Left colon (tissue), 2 donors: ENCODE measurements at places on chromosomes 7 and 10. TPM values are rescaled to one million over a fixed set of nuclear protein-coding genes. Genes with fewer than 3 reads are reported as not detected.

DNA sequence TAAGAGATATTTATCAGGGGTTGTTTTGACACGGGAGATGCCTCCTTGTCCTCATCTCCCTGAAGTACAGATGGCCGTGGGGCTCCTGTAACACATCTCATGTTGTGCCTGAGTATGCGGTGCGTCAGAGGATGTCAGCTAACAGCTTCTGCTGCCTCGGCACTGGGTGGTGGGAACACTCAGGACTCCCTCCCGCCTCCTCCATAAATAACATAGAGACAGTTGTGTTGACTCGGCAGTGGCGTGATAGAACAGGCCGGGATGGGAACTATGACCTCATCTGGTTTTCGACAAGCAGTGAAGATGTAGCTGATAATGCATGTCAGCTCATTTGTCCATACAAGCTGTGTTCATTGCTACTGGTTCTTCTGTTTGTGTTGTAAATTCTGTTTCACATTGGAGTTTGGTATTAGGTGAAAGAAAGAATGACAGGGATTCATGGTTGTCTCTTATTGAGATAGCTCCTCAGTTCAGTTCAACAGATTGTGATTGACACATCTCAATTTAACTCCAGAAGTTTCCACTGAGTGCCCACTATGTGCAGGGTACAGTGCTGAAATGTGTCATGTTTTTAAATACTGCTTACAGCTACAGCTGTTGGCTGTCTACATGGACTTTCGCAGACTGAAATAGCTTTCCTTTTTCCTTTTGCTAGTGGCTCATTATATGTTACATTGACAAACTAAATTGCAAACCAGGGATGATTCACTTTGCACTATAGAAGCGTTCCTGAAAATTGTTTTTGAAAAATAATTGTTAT, 87.4 kb downstream of the CHN2 start:
- DNase-seq, result peak; percentile 35

NRP1 gene
- total RNA-seq, result 26.5 TPM

- no peak for DNase-seq
Observed at GRCh38 chr10:128764190-128764589, 638.0 kb upstream of the MKI67 start.

GRCh38 chr7:77667459-77668086, 28.7 kb upstream of the RSBN1L start:
- DNase-seq, result no peak

DNA sequence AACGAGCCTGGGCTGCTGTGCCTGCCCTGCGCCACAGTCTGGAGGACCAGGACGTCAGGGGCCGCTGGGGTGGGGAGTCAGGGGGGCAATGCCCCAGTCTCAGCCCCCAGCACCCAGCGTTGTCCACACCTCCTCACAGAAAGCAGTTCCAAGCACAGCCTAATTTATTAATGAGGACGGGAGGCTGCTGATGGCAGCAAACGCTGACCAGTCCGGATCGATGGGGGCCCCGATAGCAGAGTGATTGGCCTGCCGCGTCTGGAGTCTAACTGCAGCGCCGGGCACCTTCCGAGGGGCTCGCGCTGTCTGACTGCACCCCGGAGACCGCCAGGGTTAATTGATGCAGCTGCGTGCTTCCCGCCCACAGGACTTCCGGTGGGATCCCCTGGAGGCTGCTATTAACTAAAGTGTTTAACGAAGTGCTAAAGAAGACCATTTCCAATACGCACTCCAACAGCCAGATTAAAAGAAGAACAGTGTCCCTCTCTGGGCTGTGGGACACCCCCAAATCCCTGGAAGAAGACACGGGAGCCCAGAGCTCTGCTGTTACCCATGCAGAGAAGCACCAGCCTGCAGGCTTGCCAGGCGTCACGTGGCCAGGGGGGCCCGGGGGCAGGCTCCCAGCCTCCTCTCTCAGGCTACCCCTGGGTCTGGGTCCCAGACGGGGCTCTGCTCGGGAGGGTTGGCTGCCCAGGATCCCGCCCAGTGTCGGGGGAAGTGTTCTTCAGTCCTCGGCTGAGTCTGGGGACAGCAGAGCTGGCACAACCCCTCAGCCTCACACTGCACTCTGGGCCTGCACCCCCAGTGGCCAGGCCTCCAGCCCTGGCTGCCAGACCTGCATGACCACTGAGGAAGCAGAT, 63.8 kb downstream of the MICALL2 start:
- DNase-seq, result no peak

RBM48 gene
- total RNA-seq, result 9.4 TPM

IGFBP3 gene
- total RNA-seq, result 38.0 TPM

CCDC71L gene
- total RNA-seq, result 27.1 TPM

- no peak for DNase-seq
Observed at GRCh38 chr10:11876324-11876723, 53.2 kb downstream of the PROSER2 start.

DNA sequence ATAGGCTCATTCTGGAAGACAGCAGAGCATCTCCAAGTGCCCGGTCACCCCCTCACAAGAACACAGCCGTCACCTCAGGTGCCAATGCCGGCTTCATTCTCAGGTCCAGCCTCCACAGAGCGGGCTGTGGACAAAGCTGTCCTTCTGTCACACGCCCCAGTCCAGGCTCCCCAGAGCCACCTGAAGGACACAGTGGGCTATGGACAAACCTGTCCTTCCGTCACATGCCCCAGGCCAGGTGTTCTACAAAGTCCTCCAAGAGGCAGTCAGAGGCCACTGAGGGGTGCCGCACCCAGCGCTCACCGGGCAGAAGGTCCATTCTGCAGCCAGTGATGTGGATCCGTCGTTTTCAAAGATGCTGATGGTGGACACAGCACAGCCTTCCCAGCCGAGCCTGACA, 173.2 kb upstream of the PPP2R2D start:
- DNase-seq, result no peak

EMX2 gene
- total RNA-seq, result not detected

BTBD16 gene
- total RNA-seq, result 0.15 TPM

GIMAP4 gene
- total RNA-seq, result 8.4 TPM

DNA sequence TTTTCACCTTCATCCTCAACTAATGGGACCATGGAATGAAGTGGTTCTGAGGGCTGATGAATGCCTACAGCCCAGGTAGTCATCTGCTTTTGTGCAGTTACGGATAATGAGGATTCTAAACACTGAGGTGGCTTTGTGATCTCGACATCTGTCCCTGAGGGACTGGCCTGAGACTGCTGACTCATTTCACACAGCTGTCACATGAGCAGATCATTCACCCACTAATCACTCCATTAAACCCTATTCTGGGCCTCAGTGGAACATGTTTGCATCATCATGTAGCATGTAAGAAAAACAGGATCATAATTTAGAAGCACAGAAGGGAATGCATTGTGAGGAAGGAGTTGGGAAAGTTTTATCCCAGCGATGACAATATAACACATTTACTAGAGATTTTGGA, 79.4 kb upstream of the FEZF1 start:
- no peak for DNase-seq

DNA sequence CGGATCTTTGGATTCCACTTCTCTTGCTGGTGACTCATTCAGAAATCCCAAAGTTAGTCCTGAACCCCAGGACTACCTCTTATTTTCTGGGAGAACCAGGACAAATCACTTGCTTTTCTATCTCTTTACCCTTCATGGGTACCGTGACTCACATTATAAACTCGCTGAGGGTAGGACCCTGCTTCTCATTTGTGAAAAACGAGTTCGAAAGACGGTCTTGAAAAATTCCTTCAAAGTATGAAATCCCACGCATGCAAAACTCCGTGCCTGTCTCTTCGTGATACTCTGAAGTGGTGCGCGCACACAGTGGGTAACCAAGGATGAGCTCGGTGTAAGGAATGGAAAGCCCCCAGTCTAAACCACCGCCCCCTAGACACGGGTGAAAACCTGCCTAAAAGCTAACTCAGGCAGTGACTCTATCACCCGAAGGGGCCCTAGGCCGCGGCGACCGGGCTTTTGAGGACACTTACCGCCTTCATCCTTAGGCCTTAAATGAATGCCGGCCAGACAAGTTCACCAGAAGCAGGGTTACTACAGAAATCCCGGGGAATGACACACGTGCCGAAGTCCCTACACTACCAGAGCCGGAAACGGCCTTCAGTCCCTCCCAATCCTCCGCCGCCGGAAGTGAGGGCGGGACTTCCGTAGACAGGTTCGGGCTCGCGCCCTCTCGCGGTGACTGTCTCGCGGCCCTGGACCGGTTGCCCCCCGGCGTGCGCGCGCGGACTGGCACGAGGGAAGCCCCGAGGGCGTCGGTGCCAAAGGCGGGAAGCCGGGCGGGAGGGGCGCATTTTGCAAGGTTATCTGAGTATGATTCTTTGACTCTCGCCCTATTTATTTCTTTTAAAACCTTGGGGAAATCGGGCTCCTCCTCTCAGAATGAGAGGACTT, at the start of gene NOC3L:
Gene NOC3L, minus strand, starts transcription at position 580 of the 891 bp plus-strand sequence. Its CDS starts 101 bp downstream, at position 479.
- DNase-seq, result peak; percentile 97

DNA sequence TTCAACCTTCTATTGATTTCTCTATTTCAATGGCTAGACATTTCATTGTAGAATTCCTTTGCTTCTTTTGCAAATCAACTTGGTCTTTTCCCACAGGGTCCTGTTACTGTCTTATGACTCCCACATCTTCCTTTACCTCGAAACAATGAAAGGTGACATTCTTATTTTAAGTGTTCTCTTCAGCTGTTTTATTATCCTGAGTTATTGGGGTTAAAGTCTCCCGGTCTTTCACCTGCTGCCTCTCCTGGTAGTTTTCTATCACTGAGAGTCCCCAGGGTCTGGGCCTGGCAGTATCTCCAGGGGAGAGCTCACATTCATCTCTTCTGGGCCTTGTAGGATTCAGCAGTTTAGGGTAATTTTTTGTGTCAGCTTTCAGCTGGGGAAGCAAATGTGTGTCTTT, 95.8 kb downstream of the HECW1 start:
- no peak for DNase-seq

DNA sequence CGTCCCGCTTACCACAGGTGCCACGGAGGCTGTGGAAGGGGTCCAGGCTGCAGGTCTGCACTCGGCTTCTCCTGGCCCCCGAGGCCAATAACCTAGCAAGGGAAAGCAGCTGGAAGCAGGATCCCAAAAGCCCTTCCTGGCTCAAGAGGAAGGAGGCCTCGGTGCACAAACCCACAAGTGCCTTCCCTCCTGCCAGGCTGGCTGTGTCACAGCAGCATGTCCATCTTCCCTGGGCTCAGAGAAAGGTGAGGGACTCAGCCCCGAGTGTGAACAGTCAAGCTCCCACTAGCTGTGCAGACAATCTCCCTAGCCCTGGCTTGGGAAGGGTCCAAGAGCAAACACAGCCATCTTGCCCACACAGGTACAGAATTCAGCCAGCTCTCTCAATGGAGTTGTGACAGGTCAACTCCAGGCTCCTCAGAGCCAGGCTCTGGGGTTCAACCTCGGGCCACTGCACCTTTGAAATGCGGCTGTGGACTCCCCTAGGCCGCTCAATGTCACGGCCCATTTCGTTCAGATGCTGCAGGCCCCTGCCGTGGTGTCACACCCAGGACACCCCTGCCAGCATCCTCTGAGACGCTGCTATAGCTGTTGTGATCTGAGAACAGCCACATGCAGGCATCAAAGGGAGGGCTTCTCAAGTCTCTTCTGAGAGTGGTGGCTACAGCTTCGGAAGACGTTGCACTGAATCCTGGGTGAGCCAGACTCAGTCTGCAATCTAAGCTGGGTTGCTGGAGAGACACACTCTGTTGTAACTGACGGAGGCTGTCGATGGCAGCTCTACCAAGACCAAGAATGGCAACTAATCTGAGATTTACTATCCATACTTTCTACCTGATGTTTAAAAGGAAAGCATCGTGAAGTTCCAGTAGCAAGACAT, 137.9 kb downstream of the DIP2C start:
- no peak for DNase-seq

DNA sequence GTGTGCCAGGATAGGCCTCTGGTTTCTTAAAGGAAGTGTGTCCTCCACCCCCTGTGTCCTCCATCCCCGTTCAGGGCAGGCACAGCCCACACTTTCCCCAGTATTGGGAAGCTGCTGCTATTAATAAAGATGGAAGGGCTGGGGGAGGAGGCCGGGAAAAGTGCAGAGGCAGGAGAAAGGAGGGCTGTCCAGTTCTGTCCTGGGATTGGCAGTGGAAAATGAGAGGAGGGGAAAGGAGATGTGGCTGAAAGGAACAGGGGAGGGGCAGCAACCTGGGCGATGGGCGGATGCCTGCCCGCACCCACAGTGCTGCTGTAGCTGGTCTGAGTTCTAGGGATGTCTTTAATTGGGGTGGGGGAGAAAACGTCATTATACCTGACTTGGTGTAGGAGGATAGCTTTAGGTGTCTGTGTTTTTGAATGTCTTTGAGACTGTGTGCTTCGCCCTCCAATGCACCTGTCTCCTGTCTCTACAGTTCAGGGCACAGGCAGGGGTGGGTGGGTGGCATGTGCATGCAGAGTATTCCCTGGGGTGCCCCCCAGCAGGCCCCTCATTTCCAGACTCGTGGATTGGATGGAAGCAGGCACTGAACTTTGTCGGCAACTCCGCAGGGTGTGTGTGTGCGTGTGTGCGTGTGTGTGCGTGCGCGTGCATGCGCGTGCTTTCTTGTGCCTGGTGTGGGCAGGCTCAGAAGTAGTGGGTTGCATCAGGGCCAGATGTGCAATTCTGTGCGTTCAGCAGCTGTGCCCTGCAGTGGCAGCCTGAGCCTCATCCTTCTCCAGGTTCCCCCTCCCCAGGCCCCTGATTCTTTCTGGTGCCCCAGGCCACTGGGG, 2.5 kb downstream of the TRIM8 start:
- DNase-seq, result peak; percentile 58

SRRT gene
- total RNA-seq, result 116 TPM

GRCh38 chr10:63636812-63637211, 115.6 kb downstream of the REEP3 start:
- DNase-seq, result no peak

DNA sequence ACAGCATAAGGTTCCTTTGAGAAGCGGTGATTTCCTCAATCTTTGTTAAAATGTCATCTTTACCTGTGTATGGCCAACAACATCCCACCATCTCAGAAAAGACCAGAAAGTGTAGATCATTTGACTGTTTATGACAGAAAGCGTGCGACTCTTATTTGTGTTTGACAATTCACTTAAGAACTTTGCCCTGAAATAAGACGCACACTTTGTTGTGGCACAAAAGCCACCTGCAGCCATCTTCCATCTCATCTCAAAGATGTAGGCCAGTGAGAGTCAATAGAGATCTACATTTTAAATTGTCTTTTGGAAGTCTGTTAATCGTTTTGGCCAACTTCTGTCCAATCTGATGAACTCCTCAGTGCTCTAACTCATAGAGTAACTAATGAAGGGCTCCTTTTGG, 114.0 kb downstream of the CALN1 start:
- DNase-seq, result no peak

- DNase-seq, result no peak
Observed at GRCh38 chr7:146652176-146652575, 535.6 kb downstream of the CNTNAP2 start.

AUTS2 gene
- 44.2 TPM for total RNA-seq
